B cell (primary cell): ENCODE measurements at places on chromosomes 6 and 20. TPM values are rescaled to one million over a fixed set of nuclear protein-coding genes. Genes with fewer than 3 reads are reported as not detected.

The OR2H2 gene
- total RNA-seq: not detected in 2 replicates

DNA sequence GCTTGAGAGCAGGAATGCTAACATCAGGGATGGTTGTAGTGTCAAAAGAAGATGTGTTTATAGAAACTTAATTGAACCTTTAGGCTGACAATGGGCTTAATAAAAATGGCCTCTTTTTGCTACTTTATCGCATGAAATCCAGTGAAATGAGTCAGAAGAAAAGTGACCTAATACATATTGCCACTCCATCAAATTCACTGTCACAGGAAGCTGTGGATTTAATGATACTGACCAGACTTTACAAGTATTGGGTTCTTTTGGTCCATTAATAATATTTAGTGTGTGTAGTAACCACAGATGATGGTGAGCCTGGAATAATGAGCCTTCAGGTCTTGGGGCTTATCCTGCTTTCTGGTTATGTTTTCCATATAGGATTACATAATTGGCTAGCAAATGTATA is 231.8 kb upstream of the GMDS start:
- no peaks in the 10 kb centered on the region for H3K36me3 ChIP-seq
- no peaks in the 10 kb centered on the region for H3K27me3 ChIP-seq
- no peak for DNase-seq
- H3K27ac ChIP-seq: no peak overlapping the region

- H3K4me1 ChIP-seq: peaks cover 3% of the 10 kb centered on the region
- no peak overlapping the region for H3K27ac ChIP-seq
- H3K4me3 ChIP-seq: no peak overlapping the region
- DNase-seq: no peak
- no peaks in the 10 kb centered on the region for H3K27me3 ChIP-seq
Observed at GRCh38 chr6:111589366-111589765, 16.3 kb downstream of the TRAF3IP2 start.

DNA sequence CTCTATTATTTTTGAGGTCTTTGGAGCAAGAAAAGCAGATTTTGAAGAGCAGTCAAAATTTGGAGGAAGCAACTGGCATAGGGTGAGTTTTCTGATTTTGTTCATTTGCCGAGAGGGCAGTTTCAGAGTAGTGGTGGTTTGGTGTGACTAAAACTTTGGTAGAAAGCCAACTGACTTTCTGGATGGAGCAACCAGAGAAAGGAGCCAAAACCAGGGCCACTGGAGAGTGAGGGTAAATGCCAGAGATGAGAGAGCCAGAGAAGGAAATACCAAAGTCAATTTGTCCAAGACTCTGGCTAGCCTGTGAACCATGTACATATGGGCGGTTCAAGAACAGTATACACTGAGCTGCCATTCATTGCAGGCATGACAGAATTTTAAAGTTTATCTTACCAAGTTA is 40.5 kb upstream of the ZBTB24 start:
- no peak overlapping the region for H3K27ac ChIP-seq
- H3K4me1 ChIP-seq: no peaks in the 10 kb centered on the region
- DNase-seq: no peak
- no peak overlapping the region for H3K4me3 ChIP-seq

The OR10C1 gene
- not detected in 2 replicates for total RNA-seq

DNA sequence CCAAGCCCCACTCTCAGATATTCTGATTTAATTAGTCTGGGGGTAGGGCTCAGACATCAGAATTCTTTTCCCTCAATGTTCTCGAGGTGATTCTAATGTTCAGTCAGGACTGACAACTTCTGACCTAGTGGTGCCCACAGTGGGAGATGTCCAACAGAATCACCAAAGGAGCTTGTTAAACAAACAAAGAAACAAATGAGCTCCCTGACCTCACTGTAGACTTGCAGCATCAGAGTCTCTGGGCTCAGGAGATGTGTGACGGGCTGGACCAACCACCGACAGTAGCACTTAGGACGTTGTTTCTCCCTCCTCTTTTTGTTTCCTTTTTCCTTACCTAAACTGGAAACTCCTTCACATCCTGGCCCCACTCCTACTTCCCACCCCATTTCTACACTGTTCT is 49.3 kb downstream of the CLIC5 start:
- H3K27me3 ChIP-seq: no peaks in the 10 kb centered on the region
- H3K4me3 ChIP-seq: no peak overlapping the region
- H3K27ac ChIP-seq: no peak overlapping the region
- peaks cover 5% of the 10 kb centered on the region for H3K4me1 ChIP-seq
- no peaks in the 10 kb centered on the region for H3K36me3 ChIP-seq
- DNase-seq: no peak

The PTCHD4 gene
- total RNA-seq: not detected in 2 replicates

DNA sequence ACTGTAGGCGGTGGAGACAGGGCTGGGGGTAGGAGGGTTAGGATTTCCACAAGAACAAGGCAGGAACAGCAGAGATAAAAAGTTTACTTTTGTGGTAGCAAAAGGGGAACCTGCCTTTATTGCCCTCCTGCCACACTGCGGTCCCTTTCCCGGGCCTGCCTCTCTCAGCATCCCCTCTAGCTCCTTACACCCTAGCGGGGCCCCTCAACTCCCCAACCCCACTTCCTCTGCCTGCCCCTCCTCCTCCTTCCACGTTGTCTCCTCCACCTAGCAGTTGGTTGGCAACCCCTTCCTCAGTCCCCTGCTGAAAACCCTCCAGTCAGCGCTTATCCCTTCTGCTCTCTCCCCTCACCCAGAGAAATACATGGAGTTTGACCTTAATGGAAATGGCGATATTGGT is 714 bp downstream of the AIF1 start:
- H3K36me3 ChIP-seq: no peaks in the 10 kb centered on the region
- no peaks in the 10 kb centered on the region for H3K27me3 ChIP-seq
- H3K27ac ChIP-seq: peak overlapping the region; percentile 26
- peak; percentile 56 for DNase-seq
- H3K4me3 ChIP-seq: peak overlapping the region; percentile 8

DNA sequence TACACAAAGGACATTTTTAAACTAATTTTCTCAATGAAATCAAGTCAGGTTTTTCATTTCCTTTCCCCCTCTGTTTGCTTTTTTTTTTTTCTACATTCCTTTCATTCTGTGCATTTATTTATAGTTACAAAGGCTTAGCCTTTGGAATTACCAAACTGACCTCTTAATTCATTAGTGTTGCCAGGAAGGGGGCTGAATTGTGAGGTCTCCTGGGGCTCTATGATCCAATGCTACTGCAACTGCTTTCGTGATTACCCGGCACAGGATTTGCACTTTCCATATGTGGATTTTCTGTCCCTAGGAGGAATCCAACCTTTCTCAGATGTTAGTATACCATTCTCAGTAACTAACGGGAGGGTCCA is 35.3 kb downstream of the NEDD9 start:
- peaks cover 4% of the 10 kb centered on the region for H3K36me3 ChIP-seq
- no peak overlapping the region for H3K4me3 ChIP-seq
- DNase-seq: no peak
- H3K27ac ChIP-seq: peak overlapping the region; percentile 48

DNA sequence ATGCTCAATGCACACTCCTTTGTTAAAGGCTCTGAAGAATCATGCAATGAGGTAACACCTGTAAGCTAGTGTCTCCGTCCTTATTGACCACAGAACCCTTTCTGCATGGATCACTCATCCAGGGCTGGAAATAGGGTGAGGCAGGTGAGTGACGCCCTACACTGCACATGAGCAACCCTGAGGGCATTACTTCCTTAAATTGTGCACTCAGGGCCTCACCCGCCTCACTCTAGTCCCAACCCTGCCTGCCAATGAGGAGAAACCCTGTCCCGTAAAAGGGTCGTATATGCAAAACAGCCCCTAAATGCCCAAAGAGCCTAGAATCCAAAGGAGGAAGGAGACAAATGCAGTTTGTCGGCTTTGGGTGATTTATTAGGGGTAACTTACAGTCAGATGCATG is 33.6 kb upstream of the NOP56 start:
- H3K4me3 ChIP-seq: no peak overlapping the region
- peaks cover 9% of the 10 kb centered on the region for H3K4me1 ChIP-seq
- no peak overlapping the region for H3K27ac ChIP-seq
- no peaks in the 10 kb centered on the region for H3K27me3 ChIP-seq
- no peaks in the 10 kb centered on the region for H3K36me3 ChIP-seq

DNA sequence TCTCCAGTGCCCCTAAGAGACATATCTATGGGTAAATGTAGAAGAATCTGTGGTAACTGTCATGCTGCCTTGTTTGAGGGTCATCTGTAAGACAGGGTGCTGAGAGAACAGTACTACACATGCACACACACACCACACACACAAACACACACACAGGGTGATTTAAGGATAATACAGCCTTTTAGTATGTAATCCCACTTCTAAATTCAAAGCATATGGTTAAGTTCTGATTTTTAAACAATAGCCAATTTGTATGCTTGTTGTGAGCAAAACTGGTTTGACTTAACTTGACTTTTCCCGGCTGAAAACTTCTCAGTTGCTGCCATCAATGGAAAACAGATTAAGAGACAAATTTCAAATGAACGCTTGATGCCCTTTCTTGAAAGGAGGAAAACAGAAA is 241.8 kb downstream of the ADGRG6 start:
- DNase-seq: no peak
- no peaks in the 10 kb centered on the region for H3K4me1 ChIP-seq
- no peaks in the 10 kb centered on the region for H3K36me3 ChIP-seq
- H3K27me3 ChIP-seq: no peaks in the 10 kb centered on the region
- H3K27ac ChIP-seq: no peak overlapping the region
- no peak overlapping the region for H3K4me3 ChIP-seq

The KIAA0408 gene
- 0.34 and 0.64 TPM in 2 replicates for total RNA-seq

The CTAGE9 gene
- not detected in 2 replicates for total RNA-seq

The ENPP5 gene
- 0.68 and 1.0 TPM in 2 replicates for total RNA-seq

GRCh38 chr6:17102258-17102870 is 514 bp downstream of the STMND1 start:
- H3K27me3 ChIP-seq: peaks cover 4% of the 10 kb centered on the region
- H3K4me3 ChIP-seq: no peak overlapping the region
- H3K27ac ChIP-seq: no peak overlapping the region
- H3K36me3 ChIP-seq: no peaks in the 10 kb centered on the region

The CST5 gene
- not detected in 2 replicates for total RNA-seq

DNA sequence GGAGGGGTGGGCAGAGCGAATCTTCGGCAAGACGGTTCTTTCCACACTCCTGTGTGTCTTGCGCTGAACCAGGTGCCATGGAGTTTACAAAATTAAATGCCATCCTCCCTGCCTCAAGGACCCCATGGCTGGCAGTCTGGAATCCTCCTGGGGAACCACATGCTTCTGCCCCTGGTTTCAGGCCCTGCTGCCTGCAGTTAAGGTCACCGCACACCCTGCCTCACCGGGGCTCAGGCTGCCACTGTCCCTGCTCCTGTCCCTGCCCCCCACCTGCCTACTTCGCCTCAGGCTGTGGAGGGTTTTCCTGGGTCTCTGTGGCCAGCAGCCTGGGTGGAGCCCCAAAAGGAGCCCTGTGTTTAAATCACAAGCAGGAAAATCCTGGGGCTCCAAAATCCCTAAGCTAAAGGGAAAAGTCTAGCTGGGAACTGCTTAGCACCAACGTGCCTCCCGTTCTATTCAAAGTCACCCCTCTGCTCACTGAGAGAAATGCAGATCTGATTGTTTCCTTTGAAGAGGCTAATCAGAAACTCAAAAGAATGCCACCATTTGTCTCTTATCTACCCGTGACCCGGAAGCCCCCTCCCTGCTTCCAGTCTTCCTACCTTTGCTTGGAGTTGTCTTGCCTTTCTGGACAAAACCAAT is 10.6 kb upstream of the TTLL2 start:
- H3K27ac ChIP-seq: no peak overlapping the region
- DNase-seq: no peak
- no peak overlapping the region for H3K4me3 ChIP-seq
- no peaks in the 10 kb centered on the region for H3K27me3 ChIP-seq
- H3K4me1 ChIP-seq: no peaks in the 10 kb centered on the region

DNA sequence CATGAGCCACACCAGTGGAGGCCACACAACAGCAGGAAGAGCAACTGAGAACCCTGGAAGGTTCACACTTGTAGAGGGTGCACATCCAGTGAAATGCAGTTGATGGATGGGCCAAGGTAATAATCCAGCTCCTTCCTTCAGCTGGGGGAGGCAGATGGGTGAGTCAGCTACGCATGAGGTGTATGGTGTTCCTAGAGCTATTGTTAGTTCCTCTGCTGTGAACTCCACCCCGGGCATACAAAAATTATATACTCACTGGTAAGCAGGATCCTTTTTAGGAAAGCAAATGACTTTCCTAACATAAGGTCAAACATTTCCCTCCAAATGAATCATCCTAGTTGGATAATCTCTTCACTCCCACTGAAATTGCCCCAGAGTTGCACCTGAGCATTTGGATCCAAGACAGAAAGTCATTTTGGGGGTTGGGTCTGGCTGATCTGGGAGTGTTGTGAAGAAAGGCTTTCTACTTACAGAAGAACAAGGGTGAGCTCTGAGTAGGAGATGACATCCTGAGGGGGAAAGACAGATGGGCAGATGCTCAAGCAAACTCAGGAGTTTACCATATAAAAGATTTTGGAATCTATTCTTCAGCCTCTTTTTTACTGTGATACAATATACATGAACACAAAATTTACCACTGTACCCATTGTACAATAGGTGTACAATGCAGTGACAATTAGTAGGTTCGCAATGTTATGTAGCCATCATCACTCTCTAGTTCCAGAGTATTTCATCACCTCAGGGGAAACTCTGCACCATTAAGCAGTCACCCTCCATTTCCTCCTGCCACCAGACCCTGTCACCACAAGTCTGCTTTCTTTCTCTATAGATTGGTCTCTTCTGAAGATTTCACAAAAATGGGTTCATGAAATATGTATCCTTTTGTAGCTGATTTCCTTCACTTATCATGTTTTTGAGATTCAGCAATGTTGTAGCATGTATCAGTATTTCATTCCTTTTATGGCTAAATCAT is 11.1 kb downstream of the HLA-F start:
- no peak overlapping the region for H3K4me3 ChIP-seq
- no peaks in the 10 kb centered on the region for H3K27me3 ChIP-seq
- no peak overlapping the region for H3K27ac ChIP-seq
- no peaks in the 10 kb centered on the region for H3K36me3 ChIP-seq
- peaks cover 5% of the 10 kb centered on the region for H3K4me1 ChIP-seq

The KCNQ5 gene
- 9.4 and 10.4 TPM in 2 replicates for total RNA-seq

GRCh38 chr6:42041481-42042053 is 8.8 kb upstream of the TAF8 start:
- peaks cover 74% of the 10 kb centered on the region for H3K4me1 ChIP-seq
- no peak overlapping the region for H3K4me3 ChIP-seq
- DNase-seq: no peak
- H3K27me3 ChIP-seq: no peaks in the 10 kb centered on the region
- peak overlapping the region; percentile 11 for H3K27ac ChIP-seq

- H3K4me1 ChIP-seq: no peaks in the 10 kb centered on the region
- DNase-seq: peak; percentile 19
- no peak overlapping the region for H3K27ac ChIP-seq
- peaks cover 4% of the 10 kb centered on the region for H3K27me3 ChIP-seq
Observed at GRCh38 chr6:163180874-163181541, 233.5 kb upstream of the QKI start.

The MAVS gene
- total RNA-seq: 52.2 and 53.3 TPM in 2 replicates

DNA sequence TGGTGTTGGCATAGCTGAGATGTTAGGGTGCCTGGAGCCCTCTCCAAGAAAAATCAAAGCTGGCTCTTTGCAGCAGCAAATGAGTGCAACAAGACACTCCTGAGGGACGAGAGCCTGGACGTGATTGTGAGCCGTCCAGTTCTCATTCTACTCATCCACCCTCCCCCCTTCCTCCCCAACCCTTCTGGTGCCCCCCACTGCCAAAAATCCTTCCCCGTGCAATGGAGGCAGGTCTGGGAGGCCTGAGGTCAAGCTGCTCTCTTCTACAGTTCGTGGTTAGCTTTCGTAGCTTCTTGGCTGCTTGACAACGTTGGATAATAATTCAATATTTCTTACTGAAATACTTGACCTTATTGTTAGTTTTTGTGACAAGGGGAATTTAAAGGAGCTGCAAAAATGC is 185.3 kb upstream of the SUPT3H start:
- H3K27ac ChIP-seq: no peak overlapping the region
- H3K4me1 ChIP-seq: peaks cover 4% of the 10 kb centered on the region
- H3K4me3 ChIP-seq: no peak overlapping the region
- H3K36me3 ChIP-seq: no peaks in the 10 kb centered on the region
